Right lobe of liver (tissue), 6 donors: ENCODE measurements at places on chromosomes 2 and 18.

DNA sequence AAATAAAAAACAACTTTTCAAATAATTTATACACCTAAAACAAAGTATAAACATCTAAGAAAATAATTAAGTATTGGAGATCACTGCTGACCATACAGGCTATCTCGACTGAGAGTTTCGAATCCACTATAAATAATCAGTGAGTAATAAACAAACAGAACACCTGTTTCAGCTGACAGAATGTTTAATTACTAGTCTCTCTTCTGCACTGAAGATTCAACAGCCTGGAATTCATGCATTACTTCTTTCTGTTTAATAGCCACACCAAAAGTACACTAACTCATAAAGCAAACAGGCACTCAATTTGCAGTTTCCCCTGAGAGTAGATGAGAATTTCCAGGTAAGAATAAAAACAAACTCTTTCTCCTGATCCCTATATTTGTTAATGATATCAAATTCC, 138.5 kb downstream of the RBMS1 start:
- no peak for DNase-seq

DNA sequence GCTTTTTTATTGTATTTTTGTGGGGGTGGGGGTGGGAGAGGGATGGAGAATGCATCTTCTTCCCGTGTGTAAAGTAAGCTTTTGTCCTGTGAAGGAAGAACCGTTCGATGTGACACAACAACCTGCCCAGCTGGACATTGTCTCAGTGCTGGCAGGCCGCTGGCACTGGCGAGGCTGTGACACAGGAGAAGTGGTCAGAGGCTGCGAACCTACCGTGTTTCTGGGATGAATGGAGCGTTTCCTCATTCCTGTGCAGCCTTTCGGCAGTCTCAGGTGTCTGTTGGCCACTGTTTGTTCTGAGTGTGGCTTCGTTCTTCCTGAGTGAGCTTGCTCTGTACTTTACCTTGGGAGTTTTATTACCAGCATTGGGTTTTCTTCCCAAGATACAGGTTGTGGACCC, 8.0 kb downstream of the RAMP1 start:
- no peak for DNase-seq

DNA sequence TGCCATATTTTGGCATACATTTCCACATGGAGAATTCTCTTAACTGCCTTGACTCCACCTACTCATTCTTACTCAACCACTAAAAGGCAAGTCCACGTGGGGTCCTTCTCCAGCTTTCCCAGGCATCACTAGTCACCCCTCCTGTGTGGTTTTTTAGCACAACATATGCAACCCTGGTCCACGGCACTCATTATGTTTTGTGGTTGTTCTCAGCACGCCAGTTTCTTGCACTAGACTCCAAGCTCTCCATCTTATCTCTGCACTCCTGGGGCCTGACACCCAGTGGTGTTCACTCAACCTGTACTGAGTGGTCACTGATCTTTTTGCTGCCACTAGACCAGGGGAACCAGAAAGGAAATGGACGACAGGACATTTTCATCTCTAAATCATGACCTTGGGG, 18.0 kb downstream of the MARCHF4 start:
- DNase-seq, result no peak

- no peak for DNase-seq
Measured at GRCh38 chr2:236947294-236947693, 138.4 kb upstream of the COPS8 start.

DNA sequence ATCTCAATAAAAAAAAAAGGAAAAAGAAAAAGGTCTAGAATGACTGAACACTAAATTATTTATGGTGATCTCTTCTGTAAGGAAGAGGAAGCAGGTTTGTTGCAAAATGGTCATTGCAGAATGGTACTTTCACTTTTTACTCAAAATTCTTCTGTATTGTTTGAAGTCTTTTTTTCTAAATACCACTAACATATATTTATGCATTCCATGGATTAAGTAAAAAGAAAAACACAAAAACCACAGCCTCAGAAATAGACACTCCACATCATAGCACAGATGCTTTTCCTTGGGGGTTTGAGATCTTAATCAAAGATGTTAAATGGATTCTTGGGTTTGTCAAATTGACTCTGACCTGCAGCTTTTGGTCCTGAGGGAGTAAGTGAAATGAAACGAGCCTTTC, 47.4 kb downstream of the RHOB start:
- no peak for DNase-seq

DNA sequence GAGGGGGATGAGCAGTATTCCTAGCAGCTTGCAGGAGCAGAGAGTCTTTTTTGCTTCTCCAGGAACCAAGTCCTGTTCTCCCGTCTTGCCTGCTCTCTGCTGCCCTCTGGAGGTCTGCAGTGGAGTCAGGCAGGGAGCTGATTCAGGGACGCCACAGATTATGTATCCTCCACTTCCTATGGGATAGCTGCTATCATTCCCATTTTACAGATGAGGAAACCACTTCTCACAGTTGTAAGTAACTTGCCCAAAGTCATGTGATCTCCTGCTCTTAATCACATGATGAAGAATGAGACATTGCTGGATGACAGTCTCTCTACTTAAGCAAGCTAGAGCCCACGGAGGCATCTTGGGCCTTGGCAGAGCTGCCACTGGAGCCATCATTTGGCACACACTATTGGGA, 8.3 kb downstream of the SLC4A5 start:
- peak; percentile 76 for DNase-seq

- DNase-seq, result no peak
Measured at GRCh38 chr2:222879604-222879933, 18.7 kb downstream of the ACSL3 start.

- no peak for DNase-seq
Measured at GRCh38 chr18:32770054-32770665, 2.7 kb downstream of the KLHL14 start.

GRCh38 chr2:3644246-3644525, 13.8 kb upstream of the ALLC start:
- no peak for DNase-seq

DNA sequence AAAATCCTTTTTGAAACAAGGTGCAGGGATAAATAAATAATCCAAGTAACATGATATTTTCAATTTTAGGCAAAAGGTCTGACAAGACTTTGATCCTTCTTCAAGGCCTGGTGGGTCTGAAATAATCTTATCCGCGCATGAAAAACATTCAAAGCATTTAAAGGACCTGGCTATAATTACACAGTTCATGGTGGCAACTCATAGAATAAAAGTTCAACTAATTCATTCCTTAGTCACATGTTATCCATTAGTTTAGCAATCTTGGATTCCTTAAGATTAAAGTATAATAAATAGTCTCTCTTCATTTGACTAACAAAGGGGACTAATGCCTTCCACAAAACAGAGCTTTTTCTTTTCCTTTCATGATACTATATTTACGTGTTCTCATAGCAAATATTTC, 21.0 kb upstream of the SLC38A11 start:
- DNase-seq, result no peak

DNA sequence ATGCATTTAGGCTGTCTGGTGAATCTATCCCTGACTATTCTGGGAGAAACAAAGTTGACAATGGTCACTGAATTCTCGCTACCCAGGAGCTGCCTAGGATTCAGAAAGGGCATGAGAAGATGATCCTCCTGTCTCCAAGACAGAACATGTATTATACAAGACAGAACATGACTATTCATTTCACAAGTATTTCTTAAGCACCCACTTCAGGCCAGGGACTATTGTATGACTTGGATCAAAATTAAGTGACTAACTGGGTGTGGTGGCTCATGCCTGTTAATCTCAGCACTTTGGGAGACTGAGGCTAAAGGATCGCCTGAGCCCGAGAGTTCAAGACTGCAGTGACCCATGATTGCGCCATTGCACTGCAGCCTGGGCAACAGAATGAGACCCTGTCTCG, 235.8 kb upstream of the RAB12 start:
- no peak for DNase-seq
